Neural crest cell (in vitro differentiated cells): ENCODE measurements at places on chromosomes 5 and 9.

DNA sequence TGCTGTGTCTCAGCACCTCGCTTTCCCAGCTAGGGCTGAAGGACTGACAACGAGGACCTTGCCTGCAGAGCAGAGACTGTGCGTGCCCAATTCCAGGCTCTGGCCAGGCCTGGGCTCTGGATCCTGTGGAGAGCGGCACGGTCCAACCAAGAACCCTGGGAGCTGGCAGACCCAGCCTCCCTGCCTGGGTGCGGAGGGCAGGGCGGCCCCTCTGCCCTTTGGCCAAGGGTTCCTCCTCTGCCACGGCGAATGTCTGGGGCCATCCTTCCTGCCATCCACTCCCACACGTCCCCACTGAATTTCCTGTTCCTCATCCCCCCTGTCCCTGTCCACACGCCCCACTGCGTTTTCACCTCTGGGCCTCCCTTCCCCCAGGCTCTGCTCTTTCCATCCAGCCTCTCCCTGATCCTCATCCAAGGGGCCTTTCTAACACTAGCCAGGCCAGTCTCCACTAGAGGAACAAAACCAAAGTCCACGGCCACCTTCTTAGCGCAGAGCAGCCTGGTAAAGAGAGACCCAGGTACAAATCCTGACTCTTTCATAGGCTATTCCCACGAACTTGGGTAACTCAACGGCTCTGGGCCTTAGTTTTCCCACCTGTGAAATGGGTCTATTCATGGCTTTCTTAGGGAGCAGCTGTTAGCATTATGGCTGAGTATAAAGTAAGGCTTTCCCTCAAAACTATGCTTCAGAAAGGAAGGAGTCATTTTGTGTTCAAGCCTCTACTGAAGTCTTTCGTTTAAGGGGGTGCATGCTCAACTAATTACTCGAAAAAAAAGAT is 95.5 kb upstream of the PHYKPL start:
- no peak for DNase-seq

- DNase-seq: no peak
These were observed 71.0 kb upstream of the ICE1 start for GRCh38 chr5:5351288-5351979.

- no peak for DNase-seq
These were observed 9.9 kb downstream of the C9orf85 start for GRCh38 chr9:71921190-71921814.

GRCh38 chr9:69107771-69108170 is 66.3 kb upstream of the TJP2 start:
- no peak for DNase-seq

GRCh38 chr5:75088648-75089047 is 36.3 kb upstream of the GCNT4 start:
- DNase-seq: no peak

- DNase-seq: no peak
These were observed 7.3 kb downstream of the GRK6 start for GRCh38 chr5:177433658-177434217.
